ENCODE measurements at places on chromosomes 5 and 9.

GRCh38 chr5:6449465-6450158 lies 953 bp downstream of the UBE2QL1 start:
- no peak for DNase-seq

DNA sequence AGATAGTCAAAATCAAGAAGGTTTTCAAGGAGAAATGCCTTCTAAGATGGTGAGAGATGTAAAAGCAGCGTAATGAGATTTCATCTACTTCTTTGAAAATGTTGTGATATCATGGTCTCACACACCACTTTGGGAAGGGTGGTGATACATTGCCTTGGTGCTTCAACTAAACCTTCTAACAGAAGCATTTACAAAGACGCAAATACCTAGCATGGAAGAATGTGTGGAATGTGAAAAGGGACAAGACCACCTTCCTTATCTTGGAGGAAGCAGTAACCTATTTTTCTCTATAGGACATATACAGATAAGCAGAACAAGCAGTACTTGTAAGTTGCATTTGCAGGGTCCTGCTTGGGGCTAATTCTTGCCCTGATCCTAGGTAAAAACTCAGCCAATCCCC lies 38.8 kb downstream of the PCA3 start:
- DNase-seq: no peak

GRCh38 chr9:69243116-69243515 lies 69.0 kb downstream of the TJP2 start:
- no peak for DNase-seq

DNA sequence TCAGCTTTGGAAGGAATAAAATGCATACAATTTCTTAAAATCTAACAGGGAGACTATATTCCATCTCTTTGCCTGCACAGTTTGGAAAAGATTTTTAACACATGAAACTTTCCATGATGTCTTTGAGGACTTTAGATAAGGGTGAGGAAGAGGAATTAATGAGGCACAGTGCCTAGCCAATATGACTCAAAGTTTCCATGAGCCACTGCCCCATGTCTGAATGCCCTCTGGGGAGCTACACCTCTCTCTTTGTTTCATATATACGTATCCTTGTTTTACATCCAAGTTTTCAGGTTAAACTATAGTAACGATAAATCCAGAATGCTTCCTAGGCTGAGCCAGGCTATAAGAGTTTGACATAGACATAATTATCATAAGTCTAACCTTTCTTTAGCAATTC lies 349.3 kb upstream of the TLE4 start:
- DNase-seq: peak; percentile 31

DNA sequence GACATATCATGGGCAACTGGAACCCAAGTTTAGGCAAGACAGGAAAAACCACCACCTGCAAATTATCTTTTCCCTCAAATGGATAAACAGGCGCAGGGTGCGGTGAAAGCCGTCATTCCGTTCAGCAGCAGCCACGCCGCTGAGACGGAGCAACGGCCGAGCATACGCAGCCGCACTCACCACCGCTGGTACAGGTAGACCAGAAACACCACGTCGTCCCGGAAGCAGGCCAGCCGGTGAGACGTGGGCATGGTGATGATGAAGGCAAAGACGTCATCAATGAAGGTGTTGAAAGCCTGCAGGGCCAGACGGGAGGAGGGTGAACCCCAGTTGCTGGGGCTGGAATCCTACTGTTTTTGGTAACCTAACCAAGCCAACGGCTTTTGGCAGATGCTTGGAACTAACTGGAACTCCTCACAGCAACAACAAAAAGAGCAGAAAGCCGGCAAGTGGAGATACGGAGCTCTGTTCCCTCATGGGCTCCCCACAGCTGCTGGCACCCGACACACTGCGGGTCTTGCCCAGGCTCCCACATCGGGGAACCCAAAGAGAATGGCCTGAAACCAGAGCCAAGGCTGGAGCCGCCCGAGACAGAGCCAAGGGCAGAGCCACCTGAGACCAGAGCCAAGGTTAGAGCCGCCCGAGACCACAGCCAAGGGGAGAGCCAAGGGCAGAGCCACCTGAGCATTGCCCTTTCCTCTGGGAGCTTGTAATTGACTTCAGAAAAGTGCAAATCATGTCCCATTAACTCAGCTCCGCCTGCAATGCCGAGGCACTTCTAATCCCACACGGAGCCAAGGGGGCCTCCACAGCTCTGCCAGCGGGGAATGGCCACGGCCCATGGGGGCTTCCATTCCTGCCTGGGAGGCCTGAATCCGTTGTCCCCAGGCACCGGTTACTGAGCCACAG lies 24.2 kb downstream of the CLPTM1L start:
- no peak for DNase-seq

DNA sequence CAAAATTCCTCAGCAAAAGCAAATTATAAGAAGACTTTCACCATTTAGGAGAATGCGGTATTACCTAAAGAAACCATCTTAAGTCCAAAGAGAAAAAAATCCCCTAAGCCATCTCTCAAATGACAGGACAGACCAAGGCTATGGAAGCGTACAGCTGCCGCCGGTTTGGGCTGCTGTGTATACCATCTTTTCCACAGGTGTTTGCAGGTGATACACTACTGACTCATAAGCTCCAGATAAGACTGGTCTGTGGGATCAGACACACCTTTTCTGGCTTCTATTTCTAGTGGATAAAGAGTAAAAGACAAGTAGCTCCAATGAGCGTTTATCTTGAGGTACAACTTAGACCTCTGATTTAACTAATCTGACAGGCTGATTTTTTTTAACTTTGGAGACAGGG lies 7.7 kb downstream of the CDKN2AIPNL start:
- no peak for DNase-seq

DNA sequence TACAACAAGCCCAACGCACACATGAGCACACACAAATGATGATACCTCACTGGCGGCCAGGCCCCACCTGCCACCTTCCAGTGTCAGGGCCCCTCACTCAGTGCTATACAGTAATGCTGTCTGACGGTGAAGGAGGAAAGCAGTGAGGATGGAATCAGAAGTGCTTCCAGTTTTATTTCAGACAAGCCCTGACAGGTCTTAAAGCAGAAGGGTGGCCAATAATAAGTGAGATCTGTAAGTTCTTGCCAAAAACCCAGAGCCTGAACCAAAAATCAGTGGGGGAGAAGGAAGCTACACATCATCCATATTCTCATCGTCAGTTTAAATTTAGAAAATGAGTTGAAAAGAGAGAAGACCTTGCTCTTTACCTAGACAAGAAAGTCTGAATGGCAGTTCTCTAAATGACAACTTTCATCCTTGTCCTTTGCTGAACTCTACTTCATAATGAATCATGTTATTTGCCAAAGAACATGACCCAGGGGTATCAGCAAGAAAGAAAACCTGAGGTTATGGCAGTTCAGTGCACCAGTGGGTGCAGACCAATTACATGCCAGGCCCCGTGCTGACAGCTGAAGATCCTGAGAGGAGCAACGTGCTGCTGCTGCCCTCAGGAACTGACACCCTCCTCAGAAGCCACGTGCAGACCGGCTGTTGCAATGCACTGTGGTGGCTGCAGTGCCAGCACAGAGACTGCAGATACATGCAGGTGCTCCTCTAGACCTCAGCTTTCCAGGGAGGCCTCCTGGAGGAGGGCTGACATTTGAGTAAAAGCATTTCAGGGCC lies 118.7 kb downstream of the DROSHA start:
- no peak for DNase-seq

GRCh38 chr5:180117000-180117725 lies 45.6 kb upstream of the RNF130 start:
- DNase-seq: no peak

GRCh38 chr5:141547488-141547887 lies 58.6 kb downstream of the PCDHGC5 start:
- peak; percentile 46 for DNase-seq

- DNase-seq: peak; percentile 73
Observed at GRCh38 chr5:98938464-98938863, 9.7 kb upstream of the CHD1 start.

DNA sequence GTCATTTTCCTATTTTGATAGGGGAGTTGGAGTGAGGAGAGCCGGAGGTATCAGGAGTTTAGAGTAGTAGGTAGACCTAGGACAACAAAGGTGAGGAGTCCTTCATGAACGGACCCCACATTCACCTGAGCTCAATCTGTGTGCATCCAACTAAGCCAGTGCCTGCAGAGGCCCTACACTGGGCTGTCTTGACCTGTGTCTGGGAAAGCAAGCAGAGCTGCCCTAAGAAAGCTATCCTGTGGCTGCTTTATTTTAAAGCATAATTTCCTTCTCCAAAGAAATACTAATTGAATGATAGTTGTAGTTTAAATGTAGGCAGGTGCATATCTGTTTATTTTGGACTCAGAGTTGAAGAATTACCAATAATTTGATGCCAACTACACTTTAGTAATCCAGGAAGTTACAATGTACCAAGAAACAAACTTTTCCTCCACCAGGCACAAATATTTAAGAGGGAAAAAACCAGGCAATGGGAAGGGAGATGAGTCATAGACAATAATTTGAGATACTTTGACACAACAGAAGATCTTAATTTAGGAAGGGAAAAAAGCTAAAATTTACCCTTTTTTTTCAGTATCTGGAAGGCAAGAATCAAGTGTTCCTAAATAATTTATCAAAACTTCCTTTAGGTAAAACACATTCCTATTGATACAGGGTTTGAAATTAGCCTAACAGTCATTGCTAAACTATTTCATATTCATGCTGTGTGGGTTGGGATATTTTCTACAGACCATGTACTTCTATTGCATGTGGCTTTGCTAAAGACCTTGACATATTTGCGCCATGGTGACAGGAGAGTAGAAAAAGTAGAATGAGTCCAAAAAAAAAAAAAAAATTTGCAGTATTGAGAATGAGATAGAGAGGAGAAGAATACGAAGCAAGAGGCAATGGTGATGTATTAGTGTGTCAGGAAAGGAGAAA lies 376.6 kb upstream of the TUSC1 start:
- no peak for DNase-seq

GRCh38 chr5:163888366-163888765 lies 382.9 kb downstream of the MAT2B start:
- DNase-seq: peak; percentile 12

- no peak for DNase-seq
Observed at GRCh38 chr9:38529317-38529716, 91.1 kb downstream of the ANKRD18A start.

- DNase-seq: no peak
Observed at GRCh38 chr5:38531518-38531917, 24.9 kb downstream of the LIFR start.

GRCh38 chr5:56278335-56278753 lies 45.2 kb upstream of the ANKRD55 start:
- DNase-seq: peak; percentile 51
